ENCODE measurements at places on chromosomes 3 and 15.
A peak's percentile ranks its signal among the peaks of the same experiment; 100 is the strongest.

DNA sequence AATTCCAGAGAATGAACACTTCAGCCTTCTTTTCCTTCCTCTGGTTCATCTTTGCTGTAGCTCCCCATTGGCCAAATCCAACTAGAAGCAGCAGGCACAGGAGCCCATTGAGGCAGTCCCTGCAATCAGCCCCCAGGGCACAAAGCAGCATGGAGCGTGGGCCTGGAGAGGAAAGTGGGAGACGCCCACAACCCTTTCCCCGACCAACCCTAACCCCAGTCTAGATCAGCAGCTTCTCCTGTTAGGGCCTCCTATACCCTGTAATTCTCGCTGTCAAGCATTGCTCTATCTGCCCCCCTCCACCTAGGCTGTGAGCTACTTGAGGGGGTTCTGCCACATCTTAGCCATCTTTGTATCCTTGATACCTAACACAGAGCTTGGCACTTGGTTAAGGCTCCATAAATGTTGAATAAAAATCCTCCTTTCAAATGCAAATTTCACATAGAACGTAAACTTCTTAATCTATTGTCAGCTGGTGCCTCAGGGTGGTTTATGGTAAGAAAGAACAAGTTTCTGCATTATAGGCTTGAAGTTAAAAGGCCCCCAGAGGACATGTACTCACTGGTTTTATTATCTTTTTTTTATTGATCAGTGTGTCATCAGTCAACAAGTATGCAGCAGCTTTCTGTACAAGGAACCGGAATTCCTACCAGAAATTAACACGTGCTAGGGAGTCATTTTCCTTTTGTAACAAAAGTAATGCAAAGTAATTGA, 97.9 kb upstream of the PFN2 start:
- no peak for DNase-seq

GRCh38 chr15:74799856-74800558, 12.6 kb upstream of the LMAN1L start:
- peak; percentile 72 for DNase-seq

DNA sequence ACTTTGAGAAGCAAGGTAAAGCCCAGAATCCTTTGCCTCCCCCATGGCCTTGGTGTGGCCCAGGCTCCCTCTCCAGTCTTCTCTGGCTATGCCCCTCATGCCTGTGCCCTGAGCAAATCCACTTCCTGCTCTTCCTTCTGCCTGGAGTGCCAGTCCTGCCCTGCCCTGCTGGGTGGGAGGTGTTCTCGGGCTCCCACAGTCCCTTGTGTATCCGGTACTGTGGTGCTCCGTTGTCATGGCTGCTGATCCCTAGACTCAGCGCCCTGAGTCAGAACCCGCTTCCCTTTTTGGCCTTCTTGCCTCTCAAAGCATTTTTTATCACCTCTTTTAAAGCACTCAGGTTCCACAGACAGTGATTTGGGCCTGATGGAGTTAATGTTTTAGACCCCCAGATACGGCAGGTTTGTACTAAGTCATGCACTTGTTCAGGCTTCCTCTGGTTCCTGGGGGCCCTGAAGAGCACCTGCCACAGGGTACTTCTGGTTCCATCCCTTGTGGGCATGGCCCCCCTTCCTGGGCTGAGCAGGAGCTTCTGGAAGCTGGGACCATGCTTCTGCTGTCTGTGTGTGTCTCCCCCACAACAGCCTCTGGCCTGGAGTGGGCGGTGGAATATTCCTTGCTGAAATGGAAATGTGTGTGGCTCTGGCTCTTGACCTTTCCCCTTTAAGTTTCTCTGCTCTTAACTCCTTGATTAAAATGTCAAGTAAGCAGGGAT, 29.6 kb upstream of the ADAMTS7 start:
- peak; percentile 80 for DNase-seq

GRCh38 chr3:153370680-153371079, 208.7 kb downstream of the RAP2B start:
- no peak for DNase-seq

GRCh38 chr15:37135225-37135624, 34.9 kb upstream of the MEIS2 start:
- DNase-seq: peak; percentile 24

- DNase-seq: no peak
Observed at GRCh38 chr3:55882006-55882405, 394.9 kb upstream of the WNT5A start.

DNA sequence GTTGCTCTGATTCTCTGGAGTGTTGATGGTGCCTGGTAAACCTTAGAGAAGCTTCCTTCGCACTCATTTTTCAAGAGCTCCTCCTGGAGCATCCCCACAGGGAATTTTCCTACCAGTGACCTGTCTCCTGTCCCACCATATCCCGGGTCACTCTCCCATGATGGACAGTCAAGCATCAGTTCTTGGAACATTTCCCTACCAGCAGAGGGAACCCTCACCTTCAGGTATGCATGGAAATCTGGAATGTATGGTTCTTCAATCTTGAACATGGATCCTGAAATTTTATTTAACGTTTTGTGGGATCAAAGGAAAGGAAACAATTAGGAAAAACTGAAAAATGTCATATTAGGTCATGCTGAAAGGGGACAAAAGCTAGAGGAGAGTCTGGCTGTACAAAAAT, 153.8 kb downstream of the SPATA16 start:
- peak; percentile 40 for DNase-seq

GRCh38 chr15:63495343-63495742, 9.1 kb upstream of the USP3 start:
- no peak for DNase-seq

- no peak for DNase-seq
Observed at GRCh38 chr15:78023081-78023665, 54.3 kb downstream of the TBC1D2B start.

DNA sequence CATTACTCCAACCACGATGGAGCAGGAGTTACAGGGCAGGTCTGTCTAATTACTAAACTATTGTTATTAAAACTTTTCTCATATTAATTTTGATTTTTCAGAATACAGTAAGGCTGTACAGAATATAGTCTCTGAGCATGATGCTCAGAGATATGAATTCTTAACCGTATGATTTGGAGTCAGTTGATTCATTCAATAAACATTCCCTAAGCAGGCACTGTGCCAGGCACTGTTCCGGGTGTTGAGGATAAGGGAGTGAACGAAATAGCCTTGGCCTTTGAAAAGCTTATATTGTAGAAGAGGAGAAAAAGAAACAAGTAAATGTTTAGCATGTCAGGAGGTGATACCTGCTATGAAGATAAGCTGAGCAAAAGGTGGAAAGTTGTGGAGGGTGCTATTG, 187.3 kb downstream of the KCNAB1 start:
- DNase-seq: peak; percentile 85

DNA sequence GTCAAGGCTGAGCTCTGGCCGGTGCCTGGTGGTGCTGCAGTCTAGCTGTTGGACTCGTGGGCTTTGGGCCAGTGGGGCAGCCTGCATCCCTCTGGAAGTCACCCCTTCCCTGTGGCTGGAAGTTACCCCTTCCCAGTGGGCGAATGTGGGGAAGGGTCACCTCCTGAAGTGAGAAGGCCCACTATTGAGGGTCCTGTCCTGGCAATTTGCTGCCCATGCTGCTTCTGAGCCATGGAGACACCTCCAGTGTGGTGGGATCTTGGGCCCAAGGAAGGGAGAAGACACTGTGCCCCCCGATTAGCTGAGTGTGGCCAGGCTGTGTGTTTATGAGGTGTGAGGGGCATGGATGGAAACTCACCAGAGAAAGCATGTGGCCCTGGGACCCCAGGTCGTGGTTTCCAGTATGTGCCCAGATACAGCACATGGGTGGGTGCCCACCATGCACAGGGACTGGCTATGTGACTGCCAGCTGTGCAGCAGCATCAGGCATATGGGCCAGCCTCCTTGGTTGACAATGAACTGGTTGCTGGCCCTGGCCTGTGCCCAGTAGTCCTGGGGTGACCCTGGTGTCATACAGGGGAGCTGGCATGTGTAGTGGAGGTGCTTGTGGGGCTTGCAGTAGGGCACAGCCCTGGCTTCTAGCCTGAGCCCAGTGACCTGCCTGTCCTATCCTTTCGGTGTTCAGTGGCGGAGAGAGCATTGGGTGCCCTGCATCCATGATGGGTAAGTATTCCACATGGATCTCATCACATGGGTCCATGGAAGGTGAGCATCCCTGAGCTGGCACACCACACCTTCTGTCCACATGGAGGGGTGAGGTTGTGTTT, 221.2 kb downstream of the SNRPN start:
- no peak for DNase-seq

- DNase-seq: peak; percentile 44
Observed at GRCh38 chr3:117734496-117734895, 1024.9 kb downstream of the TUSC7 start.

GRCh38 chr3:7581831-7582230, 720.9 kb downstream of the GRM7 start:
- no peak for DNase-seq
